Tibial nerve (tissue), 4 donors: ENCODE measurements at places on chromosomes 2 and 18. TPM values are rescaled to one million over a fixed set of nuclear protein-coding genes. Genes with fewer than 3 reads are reported as not detected.

CYRIA gene
- 3.3 TPM for total RNA-seq

DNA sequence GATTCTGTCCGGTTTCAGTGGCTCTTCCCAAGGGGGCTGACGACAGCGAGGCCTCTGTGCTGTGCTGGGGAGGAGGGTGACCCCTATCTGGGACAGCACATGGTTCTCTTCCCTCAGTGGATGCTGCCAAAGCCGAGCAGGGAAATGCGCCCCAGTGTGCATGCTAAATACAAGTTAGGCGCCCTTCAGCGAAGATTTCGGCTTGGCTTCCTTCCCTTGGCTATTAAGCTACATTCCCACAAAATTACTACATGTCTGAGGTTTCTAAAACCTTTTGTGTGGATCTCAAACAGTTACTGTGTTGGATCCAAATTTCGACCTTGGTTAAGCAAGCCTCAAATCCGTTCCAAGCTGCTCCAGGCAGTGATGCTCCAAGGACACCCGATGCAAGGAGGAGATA is 440.3 kb downstream of the NRXN1 start:
- DNase-seq: peak; percentile 4

- no peak for DNase-seq
Observed at GRCh38 chr2:219726916-219727315, 99.5 kb downstream of the SLC4A3 start.

CPS1 gene
- 5.9 TPM for total RNA-seq

DNA sequence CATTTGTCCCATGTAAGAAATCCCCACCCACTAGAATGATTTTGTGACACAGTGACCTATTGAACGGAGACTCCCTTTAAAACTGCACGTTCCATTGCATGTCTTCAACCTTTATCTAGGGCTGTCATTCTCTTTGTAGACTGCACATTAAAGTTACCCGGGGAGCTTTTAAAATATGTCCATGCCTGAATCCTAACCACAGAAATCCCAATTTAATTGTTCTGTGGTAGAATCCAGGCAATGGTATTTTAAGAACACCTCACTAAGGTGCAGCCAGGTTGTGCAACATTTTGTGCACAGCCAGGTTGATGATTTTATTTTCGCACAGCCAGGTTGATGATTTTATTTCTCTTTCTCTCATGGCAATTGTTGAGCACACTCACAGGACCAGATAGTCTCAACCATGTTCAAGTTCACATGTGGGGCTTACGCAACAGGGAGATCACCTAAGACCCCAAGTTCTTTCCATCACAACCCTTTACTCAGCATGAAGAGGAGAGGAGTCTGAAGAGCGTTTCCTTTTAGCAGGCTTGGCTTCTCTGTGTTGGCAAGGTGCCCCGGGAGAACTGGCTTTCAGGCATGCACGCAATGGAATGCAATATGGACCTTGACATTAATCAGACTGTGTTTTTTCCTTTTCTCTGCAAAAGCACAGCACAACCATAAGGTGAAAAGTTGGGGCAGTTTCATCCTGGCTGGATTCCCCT is 467.3 kb upstream of the ETAA1 start:
- DNase-seq: peak; percentile 18

GRCh38 chr18:13546638-13547037 is 179.7 kb downstream of the FAM210A start:
- no peak for DNase-seq

CHRNA1 gene
- not detected for total RNA-seq
